ENCODE measurements at places on chromosomes 5 and 9.
A peak's percentile ranks its signal among the peaks of the same experiment; 100 is the strongest.

DNA sequence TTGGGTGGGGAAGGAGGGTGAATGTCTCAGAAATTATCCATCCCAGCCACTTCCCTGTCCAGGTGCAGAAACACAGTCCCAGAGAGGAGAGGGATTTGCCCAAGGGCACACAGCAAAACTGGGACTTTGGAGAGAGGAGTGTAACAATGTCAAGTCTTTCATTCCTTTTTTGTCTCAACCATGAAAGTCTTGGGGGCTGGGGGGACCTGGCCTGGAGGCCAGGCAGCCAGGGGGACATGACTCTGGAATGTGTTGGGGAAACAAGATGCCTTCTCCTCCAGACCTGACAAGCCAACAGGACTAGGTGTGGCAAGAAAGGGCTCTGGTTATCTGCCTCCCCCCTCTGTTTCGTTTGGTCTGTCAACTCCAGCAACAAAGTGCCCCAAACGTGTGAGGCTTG is 13.9 kb upstream of the HAND1 start:
- no peak for DNase-seq

- DNase-seq: peak; percentile 34
These were observed 273.1 kb upstream of the PIK3R1 start for GRCh38 chr5:67942421-67942820.

DNA sequence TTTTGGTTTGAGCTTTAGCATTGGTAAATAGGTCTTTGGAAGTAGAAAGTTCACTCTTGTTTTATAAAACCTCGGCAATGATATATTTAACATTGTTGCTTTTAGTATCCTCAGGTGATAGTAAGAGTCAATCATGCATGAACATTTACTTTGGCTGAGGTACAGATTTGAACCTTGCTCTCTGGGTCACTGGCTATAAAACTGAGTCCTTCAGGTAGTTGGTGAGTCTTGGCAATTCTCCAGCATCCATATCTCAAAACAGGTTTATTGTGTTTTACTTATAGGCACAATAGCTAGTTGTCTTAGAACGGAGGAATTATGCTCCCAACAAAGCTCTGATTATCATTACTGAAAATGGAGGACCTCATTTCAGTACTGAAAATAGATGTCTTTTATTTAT is 75.1 kb downstream of the MAT2B start:
- DNase-seq: no peak

- no peak for DNase-seq
These were observed 33.7 kb upstream of the TAS2R1 start for GRCh38 chr5:9663891-9664290.

DNA sequence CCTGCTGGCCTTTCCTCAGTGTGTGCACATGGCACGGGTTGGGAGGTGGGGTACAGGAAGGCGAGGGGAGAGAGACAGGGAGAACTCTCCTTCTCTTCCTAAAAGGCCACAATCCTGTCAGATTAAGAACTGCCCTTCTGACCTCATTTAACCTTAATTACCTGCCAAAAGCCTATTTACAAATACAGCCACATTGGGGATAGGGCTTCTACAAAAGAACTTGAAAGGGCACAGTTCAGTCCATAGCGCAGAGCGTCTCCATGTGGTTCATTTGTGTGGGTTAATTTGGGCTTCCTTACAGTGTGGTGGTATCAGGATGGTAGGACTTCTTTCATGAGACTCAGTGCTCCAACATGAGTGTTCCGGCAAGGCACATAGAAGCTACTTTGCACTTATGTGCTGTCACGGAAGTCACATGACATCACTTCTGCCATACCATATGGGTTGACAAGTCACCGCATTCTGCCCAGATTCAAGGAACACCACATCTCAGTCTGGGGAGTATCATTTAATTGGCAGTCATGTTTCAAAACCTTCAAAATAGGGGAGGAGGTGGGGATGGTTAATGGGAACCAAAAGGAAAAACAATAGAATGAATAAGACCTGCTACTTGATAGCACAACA is 46.8 kb downstream of the NLN start:
- no peak for DNase-seq

- no peak for DNase-seq
These were observed 6.1 kb upstream of the C9orf152 start for GRCh38 chr9:110214090-110214489.

GRCh38 chr9:40927851-40928802 is 200.4 kb downstream of the FOXD4L6 start:
- no peak for DNase-seq

GRCh38 chr5:171525085-171525484 is 105.6 kb downstream of the FGF18 start:
- no peak for DNase-seq

DNA sequence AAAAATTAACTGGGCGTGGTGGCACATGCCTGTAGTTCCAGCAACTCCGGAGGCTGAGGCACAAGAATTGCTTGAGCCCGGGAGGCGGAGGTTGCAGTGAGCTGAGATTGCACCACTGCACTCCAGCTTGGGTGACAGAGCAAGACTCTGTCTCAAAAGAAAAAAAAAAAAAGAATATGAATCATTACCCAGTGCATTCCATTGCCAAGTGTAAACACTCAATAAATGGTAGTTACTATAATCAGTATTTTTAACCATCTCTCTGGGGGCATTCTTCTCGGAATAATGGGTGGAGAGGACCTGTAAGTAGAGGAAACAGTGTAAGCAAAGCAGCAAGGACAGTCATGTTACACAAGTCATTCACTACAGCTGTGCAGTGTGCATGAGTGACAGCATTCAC is 13.8 kb upstream of the RANBP17 start:
- DNase-seq: no peak

GRCh38 chr9:114685951-114686350 is 4.0 kb upstream of the TEX48 start:
- DNase-seq: no peak

- DNase-seq: no peak
These were observed 93.5 kb downstream of the FOXD1 start for GRCh38 chr5:73355108-73355507.

DNA sequence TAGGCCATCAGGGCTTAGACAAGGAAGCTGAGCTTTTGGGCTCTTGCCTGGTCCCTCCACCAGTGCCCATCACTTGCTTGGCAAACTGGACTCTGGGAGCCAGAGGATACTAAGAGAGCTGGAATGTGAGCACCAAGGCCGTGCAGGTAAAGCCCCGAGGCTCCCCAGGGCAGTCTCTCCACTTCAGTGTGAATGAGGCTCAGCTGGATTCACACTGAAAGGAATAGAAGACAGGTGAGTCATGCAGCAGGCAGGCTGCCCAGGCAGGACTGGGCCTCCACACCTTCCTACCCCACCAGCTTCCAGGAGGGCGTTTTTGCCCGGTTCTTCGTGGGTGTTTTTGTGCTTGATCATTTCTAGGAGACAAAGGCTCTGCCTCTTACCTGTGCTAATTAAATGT is 7.3 kb upstream of the CTSV start:
- DNase-seq: peak; percentile 98

GRCh38 chr5:146091881-146092280 is 13.5 kb downstream of the PLAC8L1 start:
- DNase-seq: peak; percentile 45

DNA sequence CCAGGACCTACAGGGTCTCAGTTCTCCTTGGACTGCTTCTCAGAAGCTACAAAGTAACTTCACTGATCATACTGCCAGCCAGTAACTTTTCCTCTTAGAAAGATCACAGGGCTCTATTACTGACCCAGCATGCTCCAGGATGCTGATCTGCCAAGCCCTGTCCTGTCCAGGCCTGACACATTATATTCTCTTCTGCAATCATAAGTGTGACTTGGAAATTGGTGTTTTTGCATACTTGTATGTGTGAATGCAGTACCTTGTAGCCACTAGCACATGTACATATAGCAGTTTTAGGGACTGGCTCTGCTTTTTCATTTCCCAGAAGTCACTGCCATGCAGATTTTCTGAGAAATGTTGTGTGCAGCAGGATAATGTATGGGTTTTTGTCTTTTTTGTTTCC is 40.1 kb upstream of the CCNH start:
- no peak for DNase-seq

- no peak for DNase-seq
These were observed 476.0 kb downstream of the CSNK1G3 start for GRCh38 chr5:123987956-123988355.

- no peak for DNase-seq
These were observed 118.6 kb downstream of the ARRDC3 start for GRCh38 chr5:91264311-91265051.

- DNase-seq: peak; percentile 58
These were observed 40.0 kb downstream of the CPLANE1 start for GRCh38 chr5:37208883-37209797.

DNA sequence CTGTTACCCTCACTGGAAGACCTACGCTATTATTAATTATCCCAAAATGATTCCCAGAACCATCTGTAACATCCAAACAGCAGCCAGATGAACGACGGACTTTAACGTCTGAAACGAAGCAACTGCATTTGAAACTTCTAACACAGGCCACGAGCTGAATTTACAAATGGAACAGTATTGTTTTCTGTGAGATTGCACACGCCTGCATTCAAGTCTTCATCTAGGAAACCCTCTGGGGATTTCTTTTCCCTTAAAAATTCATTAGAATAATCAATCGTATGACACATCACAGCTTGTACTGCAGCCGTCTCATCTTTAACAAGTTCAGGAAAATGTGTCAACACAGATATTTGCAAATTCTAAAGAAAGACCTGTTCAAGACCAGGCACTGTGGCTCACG is 80.2 kb downstream of the MYO10 start:
- no peak for DNase-seq

GRCh38 chr9:71725590-71726338 is 42.5 kb downstream of the CEMIP2 start:
- peak; percentile 87 for DNase-seq

GRCh38 chr5:161765611-161766010 is 80.1 kb downstream of the GABRA6 start:
- no peak for DNase-seq

DNA sequence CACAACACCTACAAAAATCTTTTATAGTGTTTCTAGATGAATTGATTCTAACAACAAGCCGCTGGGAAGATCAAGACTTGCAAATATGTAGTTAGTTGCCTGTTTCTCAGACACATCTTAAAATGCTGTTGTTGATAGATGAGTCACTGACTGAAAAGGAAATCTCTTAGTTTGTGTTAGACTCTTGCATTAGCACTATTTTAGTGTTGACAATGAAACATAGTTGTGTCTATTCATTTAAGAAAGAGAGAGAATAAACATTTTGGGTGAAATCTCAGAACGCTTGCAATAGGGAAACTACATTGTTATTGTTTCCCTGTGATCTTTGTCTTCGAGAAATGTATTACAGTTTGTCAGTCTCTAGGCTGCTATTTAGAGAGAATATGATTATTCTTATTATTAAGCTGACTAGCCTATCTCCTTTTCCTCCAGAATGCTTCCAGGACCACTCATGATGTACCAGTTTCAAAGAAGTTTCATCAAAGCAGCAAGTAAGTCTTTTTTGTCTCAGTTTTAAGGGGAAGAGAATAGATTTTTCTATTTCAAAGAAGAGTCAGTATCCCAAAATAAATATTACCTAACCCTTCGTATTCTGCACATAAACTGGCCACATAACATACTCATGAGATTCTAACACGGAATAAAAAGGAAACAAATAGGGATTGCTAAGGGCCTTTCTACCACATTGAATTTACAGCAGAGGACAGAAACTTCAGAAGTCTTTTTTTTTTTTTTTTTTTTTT is 285.6 kb downstream of the ARHGAP26 start:
- no peak for DNase-seq

GRCh38 chr9:76373173-76373783 is 20.9 kb downstream of the RFK start:
- DNase-seq: no peak

- no peak for DNase-seq
These were observed 64.4 kb upstream of the CACNA1B start for GRCh38 chr9:137813167-137813566.

DNA sequence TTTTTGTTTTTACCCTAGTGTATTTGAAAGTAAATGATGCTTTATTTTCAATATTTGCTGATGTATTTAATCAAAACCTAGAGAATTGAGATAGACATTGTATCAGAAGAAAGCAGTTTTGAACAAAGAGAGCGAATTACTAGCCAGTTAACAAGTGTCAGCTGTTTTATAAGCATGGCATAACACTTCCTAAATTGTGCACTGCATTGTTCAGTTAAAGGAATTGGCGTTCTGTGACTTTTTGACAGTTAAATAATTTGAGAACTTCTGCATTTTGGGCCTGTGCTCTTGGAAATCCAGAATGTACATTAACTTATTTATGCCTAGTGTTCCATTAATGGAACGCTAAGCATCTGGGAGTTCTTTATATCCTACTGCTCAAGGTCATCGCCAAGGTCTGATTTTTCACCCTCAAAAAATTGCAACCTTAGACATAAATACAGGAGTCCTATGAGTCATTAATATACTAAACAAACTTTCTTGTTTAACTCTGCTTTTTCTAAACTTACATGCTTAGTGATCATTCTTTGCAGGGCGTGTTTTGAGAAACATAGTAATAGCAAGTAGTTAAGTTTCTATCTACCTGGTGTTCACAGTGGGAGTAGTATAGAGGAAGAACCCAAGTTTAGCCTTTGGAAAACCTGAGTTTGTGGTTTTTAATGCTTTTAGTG is 31.1 kb downstream of the RASA1 start:
- no peak for DNase-seq

- DNase-seq: no peak
These were observed 119.6 kb downstream of the SEC61B start for GRCh38 chr9:99341686-99342085.

GRCh38 chr9:120344230-120344629 is 235.7 kb downstream of the CDK5RAP2 start:
- DNase-seq: peak; percentile 97

GRCh38 chr5:163377982-163378381 is 59.4 kb upstream of the CCNG1 start:
- DNase-seq: no peak

Data from RWPE1 (cell line).